GM12865 (cell line): ENCODE measurements at places on chromosomes 5 and 9.

DNA sequence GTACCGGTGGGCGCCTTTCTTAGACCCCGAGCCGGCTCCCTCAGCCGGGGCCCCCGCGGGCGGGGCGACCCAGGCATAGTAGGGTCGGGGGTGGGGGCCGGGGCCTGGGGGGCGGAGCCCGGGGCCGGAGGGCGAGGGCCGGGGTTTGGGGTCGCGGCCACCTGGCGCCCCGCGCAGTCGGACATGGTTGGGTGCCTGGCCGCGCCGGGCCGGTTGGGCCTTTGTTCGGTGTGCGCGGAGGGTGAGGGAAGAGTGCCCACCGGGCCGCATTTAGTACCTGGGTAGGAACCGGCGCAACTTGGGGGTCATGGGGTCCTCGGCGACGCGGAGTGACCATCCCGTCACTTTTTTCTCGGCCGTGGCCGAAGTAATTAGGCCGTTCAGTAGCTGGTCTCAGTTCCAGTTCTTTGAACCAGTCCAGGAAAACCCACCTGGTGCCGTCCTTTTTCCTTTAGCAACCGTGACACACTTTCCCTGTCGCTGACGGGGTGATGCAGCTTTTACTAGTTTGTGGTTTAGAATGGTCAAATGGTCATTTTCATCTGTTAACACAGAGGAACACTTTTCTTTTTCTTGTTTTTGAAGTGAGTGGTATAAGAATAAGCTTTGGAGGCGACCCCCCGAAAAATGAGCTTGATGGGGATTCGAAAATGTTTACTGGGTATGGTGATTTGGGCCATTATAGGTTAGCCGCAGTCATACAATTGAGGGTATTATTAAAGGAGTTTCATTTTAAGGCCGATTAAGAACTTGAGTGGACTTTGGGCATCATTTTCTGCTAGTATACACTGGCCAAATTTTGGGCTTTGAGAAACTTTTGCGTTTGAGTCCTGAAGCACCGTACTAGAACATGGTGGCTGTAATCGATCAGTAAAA is 589 bp downstream of the CKS2 start:
- peak; percentile 35 for DNase-seq

GRCh38 chr5:35876454-35876853 is 19.8 kb downstream of the IL7R start:
- peak; percentile 66 for DNase-seq

- DNase-seq: no peak
These were observed 138.6 kb downstream of the CAAP1 start for GRCh38 chr9:26753971-26754370.

DNA sequence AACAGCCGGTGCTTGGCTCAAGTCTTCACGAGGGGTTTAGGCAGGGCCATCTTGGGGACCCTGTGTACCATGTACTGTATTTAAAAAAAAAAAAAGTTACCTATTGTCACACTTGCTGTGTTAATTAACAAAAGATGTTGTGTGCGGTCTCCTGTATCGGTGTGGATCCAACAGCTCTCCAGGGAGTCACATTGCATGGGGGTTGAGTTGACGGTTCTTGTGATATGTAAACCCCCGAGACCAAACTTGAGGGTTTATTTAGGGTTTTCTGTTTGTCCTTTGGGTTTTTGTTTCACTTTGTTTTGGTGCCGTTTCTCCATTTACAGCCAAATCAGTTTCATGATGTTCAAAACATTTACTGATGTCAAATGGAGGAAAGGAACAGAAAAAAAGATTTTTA is 22.2 kb downstream of the AMBP start:
- DNase-seq: peak; percentile 24

GRCh38 chr5:122909470-122910100 is 64.2 kb downstream of the SNX24 start:
- DNase-seq: no peak

DNA sequence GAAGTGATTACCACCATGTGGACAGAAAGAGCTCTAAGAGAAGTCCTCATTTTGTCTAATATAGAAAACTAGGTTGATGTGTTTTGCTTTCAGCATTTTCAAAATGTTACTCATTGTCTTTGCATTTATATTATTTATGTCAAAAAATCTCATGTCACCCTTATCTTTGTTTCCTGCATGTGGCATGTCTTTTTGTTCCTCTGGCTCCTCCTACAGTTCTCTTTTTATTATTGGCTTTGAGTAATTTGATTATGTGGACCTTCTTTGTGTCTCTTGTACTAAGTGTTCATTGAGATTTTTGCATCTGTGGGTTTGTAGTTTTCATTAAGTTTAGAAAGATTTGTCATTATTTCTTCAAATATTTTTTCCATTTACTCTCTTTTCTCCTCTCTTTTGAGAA is 58.8 kb downstream of the GNG10 start:
- no peak for DNase-seq

GRCh38 chr5:58136406-58136805 is 323.5 kb downstream of the PLK2 start:
- no peak for DNase-seq

GRCh38 chr5:179858241-179858585 is 404 bp downstream of the MRNIP start:
- DNase-seq: peak; percentile 64

DNA sequence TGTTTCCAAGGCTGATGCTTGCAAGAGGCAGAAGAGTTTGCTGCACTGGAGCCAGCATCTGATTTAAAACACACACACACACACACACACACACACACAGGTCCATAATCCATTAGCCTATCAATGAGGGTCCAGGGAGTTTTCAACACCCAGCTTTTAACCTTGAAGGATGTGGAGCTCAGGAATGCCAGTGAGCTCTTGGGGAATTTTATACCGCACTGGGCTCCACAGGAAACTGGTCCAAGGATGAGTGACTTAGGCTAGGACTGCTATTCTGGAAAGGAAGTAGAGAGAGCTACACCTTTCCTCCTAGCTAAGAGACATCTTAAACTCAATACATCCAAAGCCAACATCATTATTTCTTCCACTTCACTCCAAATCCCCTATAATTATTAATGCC is 942 bp upstream of the NRG2 start:
- no peak for DNase-seq

DNA sequence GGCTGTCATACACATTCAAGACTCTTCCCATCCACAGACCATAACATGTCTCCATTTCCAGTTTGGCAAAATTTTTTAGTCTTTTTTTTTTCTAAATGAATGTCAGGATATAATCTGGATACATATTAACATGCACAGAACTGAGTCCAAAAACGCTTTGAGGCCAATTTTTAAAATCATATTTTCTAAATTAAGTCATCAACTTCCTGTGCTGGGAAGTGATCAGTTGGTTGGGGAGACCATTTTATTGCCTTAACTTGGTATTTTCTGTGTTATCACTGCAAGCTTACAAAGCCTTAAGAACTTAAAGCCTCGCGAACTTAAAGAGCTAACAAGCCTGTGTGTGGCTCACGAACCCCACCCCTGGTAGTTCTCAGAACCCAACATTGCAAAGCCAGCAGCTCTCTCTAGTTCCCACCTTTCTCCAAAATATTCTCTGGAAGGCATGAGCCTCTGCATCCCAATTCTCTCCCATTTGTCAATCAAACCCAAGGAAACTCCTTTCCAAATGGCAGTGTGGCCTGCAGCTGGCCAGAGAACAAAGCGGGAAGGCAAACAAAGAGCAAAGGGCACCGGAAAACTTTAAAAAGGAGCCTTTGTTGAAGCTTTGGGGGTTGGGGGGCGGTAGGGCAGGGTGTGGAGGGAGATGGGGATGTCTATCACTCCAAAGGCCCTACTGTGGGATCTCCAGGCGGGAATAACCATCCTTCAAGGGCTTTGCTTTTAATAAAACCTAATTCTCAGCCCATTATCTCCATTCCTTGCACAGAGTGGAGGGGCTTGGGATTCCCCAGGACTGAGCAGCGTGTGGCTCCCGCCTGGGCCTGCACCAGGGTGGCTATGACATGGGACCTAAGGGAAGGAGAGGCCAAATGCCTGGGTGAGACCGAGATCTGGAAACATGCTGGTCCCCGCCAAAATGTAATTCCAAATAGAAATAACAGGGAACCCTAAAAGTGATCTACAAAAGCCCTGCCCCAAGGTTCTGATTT is 65.0 kb downstream of the ROR2 start:
- no peak for DNase-seq

DNA sequence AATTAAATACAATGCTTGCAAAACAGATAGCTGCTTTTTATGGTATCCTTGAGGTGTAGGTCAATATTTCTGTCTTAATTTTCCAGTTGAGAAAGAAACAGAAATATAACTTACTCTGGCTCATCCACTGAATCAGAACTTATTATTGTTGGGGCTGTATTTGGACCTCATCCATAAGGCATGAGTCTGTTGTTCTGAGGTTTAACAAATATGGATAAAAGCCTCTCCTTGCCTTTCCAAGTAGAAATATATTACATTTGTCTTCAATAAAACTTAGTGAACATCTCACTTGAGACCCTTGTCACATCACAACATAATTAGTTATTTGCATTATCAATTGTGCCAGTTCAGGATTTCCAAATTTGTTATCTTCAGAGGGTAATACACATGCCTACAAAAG is 525.8 kb downstream of the AGTPBP1 start:
- no peak for DNase-seq

DNA sequence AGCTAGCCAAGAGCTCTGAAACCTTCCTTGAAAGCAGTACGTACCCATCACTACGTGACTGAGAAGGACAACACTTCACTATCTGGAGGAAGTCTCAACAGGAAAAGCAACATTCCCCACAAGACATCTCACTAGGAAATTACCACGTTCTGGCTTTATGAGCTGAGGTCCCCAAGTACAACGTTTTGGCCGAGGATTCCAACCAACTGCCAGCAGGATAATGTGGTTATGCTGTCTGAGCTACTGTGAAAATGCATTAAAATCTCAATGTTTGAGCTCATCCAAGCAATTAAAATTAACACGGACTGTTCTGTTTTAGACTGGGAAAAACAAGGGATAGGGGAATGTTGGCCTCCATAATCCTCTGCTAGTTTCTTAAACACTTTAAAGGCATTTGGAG is 16.4 kb downstream of the MED27 start:
- no peak for DNase-seq

DNA sequence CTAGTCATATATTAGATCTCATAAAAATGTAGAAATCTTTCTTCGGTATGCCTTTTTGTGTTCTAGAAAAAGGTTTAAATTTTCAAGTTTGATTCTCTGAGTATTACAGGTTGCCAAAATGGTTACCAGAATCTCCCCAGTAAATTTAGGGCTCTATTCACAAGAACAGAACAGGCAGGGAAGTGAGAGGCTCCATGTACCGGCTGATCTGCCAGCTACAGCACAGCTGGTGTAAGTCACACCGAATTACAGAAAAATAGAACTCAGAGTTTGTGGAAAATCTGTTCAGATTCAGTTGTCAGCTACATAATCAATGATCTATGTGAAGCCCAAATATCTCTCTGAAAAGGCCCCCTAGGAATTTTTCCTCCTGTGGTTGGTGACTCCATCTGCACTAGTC is 10.5 kb downstream of the FAM81B start:
- no peak for DNase-seq
